ENCODE measurements at places on chromosomes 4 and X. TPM values are rescaled to one million over a fixed set of nuclear protein-coding genes. Genes with fewer than 3 reads are reported as not detected.

Gene PAQR3
- total RNA-seq = 9.6 TPM

DNA sequence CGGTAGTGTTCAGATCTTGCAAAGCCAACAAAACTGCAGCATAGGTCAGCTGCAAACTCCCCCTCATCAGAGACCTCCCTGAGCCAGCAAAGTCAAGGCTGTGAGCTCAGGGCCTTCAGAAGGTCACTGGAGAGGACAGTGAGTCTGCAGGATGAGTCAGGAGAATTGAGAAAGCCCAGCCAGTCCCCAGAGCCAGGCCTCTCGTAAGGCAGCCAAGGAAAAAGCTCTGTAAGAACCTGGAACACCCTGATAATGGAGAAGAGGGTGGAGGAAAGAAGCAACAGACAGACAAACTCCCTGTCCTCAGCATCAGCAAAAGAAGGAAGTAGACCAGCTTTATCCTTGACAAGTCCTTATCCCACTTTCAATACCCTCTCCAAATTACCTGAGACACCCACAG, 33.0 kb downstream of the GRIA3 start:
- H3K27ac ChIP-seq = no peak overlapping the region
- H3K4me1 ChIP-seq = no peaks in the 10 kb centered on the region
- no peak overlapping the region for H3K4me3 ChIP-seq
- H3K36me3 ChIP-seq = no peaks in the 10 kb centered on the region
- DNase-seq = no peak

- H3K36me3 ChIP-seq = no peaks in the 10 kb centered on the region
- H3K27ac ChIP-seq = no peak overlapping the region
- DNase-seq = no peak
- no peaks in the 10 kb centered on the region for H3K4me1 ChIP-seq
- H3K27me3 ChIP-seq = no peaks in the 10 kb centered on the region
Measured at GRCh38 chrX:40262157-40263013, 164.6 kb upstream of the BCOR start.

GRCh38 chrX:120358737-120359456, 3.0 kb upstream of the ATP1B4 start:
- no peak overlapping the region for H3K4me3 ChIP-seq
- H3K36me3 ChIP-seq = no peaks in the 10 kb centered on the region
- no peak overlapping the region for H3K27ac ChIP-seq
- H3K27me3 ChIP-seq = no peaks in the 10 kb centered on the region

DNA sequence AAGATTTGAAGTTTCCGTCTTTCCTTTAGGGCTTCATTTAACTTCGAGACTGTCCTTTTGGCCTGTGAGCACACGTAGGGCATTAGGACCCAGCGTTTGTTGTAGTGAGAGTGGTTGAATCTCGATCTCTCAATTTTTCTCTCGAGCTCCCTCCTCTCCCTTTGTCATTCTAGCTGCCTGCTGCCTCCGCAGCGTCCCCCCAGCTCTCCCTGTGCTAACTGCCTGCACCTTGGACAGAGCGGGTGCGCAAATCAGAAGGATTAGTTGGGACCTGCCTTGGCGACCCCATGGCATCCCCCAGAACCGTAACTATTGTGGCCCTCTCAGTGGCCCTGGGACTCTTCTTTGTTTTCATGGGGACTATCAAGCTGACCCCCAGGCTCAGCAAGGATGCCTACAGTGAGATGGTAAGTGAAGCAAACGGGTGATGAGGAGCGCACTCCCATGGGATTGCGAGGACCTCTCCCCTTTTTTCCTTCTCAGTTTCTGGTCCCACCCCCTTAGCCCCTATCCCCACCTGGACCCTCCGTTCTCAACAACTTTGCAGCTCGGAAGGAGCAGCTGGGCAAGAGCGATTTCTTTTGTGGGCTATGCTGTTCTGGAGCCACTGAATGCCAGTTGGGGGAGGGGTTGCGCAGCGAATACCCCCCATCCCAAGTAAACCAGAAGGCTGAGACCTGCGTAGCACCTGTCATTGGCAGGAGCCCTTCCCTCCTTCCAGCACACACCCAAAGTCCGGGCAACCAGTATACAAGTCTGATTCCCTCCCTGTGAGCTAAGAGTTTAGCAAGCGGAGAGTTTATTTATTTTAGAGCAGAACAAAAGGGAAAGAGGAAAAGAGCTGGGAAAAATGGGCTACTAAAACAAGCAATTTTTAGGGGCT, at the start of gene TMEM35A:
TSS of gene TMEM35A (plus strand) at position 164 of the 883 bp plus-strand sequence. CDS start at position 288, 124 bp downstream.
- DNase-seq = no peak
- no peak within 1 kb of the TSS for H3K4me3 ChIP-seq
- H3K4me1 ChIP-seq = no peaks in the 10 kb centered on the region
- H3K27me3 ChIP-seq = peaks cover 20% of the 10 kb centered on the region
- H3K27ac ChIP-seq = no peak within 1 kb of the TSS
- H3K36me3 ChIP-seq = no peaks in the 10 kb centered on the region

Measured in activated naive CD8-positive, alpha-beta T cell treated with anti-CD3 and anti-CD28 coated beads for 36 hours (primary cell).